T follicular helper cell (primary cell): ENCODE measurements at places on chromosomes 5 and 9.

- DNase-seq: no peak
These were observed 64.6 kb upstream of the HAPLN1 start for GRCh38 chr5:83785176-83785668.

- no peak for DNase-seq
These were observed 234.4 kb downstream of the NTRK2 start for GRCh38 chr9:84903963-84904362.

DNA sequence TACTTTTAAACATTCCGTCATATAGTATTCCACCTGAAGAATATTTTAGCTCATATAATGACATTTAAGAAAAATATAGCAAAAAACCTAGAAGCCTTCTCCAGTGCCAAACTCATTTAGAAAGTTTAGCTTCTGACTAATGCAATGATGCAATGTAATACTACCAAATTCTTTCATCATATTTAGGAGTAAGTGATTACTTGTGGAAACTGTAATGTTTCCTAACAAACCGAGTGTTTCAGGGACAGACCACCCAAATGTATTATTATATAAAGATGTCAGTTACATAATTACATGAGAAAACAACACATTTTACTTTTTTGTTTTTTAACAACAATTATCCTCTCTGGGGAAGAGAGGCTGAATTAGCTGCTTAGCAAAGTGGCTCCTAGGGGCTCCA lies 316.2 kb downstream of the ARL15 start:
- no peak for DNase-seq

DNA sequence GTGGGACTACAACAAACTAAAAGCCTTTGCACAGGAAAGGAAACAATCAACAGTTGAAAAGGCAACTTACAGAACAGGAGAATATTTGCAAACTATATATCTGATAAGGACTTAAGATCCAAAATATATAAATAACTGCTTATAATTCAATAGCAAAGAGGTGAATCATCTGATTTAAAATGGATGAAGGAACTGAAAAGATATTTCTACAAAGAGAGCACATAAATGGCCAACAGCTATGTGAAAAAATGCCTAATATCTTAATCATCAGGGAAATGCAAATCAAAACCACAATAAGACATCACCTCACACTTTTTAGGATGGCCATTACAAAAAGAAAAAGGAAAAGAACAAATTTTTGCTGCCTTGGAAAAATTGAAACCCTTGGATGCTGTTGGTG lies 100.4 kb downstream of the LURAP1L start:
- no peak for DNase-seq

DNA sequence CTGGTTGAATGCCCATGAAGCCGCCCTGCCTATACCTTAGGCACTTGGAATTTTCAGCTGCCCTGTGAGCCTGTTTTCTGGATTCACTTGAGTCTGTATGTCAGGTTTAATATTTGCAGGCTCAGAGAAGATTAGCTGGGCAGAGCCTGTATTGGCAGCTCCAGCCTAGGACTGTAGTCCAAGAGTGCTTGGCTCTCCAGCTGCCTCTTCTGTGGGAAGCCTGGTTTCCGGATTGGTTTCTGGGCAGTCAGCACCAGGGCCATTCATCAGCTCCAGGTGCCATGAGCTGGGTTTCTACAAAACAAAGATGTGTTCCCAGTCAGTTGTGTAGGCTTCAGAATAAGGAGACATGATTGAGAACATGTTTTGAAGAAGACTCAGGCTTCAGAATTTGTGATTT lies 90.1 kb downstream of the ARHGAP26 start:
- no peak for DNase-seq
